GM23248 (cell line): ENCODE measurements at places on chromosomes 13 and 19.

DNA sequence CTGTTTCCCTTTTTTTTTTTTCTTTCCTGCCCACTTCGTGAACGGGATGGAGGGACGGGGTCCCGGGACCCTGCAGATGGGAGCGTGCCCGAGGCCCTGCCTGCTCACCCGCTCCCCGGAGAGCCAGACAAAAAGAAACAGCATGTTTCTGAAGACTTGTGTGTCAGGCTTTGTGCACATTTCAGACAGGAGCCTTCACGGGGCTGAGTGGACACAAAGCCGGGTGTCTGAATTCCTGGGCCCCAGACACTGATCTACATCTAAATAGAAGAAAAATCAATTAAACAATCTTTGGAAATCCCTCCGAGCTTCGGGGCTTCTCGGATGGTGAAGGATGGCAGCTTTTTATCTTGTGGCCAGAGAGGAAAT, 4.2 kb downstream of the PGPEP1 start:
- no peak for DNase-seq

- DNase-seq: peak; percentile 65
Observed at GRCh38 chr13:27599845-27600553, 20.3 kb downstream of the LNX2 start.

- DNase-seq: no peak
Observed at GRCh38 chr19:3027981-3028304, 1.1 kb downstream of the TLE2 start.

GRCh38 chr13:53001444-53002225, 27.0 kb upstream of the OLFM4 start:
- DNase-seq: no peak

DNA sequence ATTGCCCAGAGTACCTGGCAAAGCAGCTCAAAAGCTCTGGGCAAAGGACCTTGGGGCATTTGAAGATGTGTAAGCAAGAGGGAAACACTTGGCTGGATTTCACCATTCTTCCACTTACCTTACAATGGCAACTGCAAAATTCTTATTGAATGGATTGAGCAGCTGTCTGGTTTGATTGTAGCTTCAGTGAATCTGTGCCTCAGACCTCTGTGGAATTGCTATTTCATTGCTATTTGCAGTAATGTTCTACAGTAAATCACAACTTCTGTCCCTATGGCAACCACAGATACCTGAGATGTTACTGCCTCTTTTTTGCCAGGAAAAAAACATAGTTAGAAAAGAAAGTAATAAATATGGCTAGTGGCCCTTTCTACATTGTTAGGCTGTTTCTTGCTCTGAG, 519.5 kb downstream of the SUCLA2 start:
- DNase-seq: no peak

GRCh38 chr13:64847767-64848166, 2382.4 kb downstream of the PCDH9 start:
- no peak for DNase-seq

DNA sequence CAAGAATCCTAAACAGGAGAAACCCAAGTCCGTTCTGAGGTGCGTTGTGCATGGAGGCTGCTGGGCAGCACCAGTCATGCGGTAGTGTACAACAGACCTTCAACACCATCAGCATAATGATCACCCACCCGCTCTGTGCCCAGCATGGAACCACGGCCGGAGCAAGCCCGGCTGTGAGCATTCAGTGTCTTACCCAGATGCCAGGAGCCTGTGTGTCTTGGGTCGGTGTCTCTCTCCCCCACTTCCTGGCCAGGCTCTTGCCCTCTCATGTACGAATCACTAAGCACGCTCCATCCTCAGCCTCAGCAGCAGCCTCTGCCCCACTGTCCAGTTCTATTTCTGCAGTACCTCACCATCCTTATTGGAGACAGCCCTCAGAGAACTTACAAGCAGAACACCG, 231.6 kb upstream of the IRS2 start:
- peak; percentile 58 for DNase-seq

DNA sequence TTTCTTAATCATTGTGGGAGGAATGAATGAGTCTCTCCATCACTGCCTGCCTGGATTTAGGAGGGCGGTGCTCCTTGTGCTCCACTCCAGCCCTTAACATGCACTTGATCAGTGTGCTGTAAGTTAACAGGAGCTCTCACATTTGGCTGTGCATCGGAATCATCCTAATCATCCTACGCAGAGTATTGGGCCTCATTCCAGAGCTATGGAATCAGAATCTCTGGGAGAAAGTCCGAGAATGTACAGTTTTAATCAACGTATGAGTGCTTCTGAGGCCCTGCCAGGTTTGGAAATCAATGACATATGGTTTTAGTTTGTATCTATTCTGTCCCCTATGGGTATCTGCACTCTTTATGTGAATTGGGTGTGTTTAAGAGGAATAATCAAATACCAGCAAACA, 34.9 kb upstream of the DCLK1 start:
- DNase-seq: no peak

DNA sequence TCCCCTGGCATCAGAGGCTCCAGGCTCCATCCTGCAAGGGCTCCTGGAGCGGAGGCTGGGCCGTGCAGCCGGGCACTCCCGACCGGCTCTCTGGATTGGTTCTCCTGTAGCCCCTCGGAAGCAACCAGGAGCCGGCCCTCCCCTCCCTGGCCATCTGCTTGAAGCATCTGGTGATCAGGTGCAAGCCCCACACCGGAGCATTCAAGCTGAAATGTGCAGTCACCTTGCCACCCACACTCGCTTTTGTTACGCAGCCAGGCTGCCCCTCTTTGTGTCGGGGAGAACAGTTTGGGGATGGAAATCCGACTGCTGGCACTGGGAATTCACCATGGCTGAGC, 258.8 kb downstream of the ZNF536 start:
- DNase-seq: no peak

GRCh38 chr13:55038230-55038629, 2009.6 kb downstream of the OLFM4 start:
- no peak for DNase-seq

DNA sequence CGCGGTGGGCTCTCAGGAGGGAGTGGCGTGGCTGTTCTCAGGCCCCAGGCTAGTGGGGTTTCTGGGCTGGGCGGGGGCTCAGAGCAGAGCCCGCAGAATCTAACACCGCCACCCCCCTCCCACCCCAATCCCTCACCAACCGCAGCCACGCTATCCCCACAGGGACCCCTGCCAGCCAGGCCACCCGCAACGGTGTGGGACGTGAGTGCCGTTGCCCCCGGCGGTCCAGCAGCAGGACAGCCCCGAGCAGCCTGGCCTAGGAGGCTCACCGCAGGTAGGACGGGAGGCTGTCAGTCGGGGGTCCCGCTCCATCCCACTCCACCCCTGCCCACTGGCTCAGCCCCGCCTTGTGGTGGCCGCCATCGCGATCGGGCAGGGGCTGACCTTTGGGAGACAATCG, at the start of gene NTN5:
Gene NTN5 (minus strand): TSS at position 24 of the 400 bp plus-strand sequence. CDS start 2,031 bp downstream, outside the sequence.
- no peak for DNase-seq

- no peak for DNase-seq
Observed at GRCh38 chr19:19823916-19824315, 2.4 kb upstream of the ZNF506 start.

- no peak for DNase-seq
Observed at GRCh38 chr13:73464758-73465616, 406.2 kb downstream of the KLF5 start.

DNA sequence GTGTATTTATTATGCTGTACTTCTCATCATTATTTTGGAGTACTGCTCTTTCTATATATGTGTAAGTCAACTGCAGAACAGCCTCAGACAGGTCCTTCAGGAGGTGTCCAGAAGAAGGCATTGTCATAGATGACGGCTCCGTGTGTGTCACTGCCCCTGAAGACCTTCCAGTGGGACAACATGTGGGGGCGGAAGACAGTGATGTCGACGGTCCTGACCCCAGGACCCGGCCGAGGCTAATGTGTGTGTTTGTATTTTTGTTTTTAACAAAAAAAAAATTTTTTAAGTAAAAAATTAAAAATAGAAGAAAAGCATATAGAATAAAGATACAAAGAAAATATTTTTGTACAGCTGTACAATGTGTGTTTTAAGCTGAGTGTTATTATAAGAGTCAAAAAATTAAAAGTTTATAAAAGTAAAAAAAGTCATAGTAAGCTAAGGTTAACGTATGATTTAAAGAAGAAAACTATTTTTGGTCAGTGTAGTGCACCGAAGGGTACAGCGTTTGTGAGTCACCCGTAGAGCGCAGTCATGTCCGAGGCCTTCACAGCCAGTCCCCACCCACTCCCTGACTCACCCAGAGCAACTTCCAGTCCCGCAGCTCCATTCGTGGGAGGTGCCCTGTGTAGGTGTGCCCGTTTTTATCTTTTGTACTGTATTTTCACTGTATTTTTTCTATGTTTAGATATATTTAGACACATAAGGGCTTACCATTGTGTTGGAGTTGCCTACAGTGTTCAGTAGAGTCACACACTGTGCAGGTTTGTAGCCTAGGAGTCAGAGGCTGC, 42.2 kb upstream of the SPACA7 start:
- peak; percentile 13 for DNase-seq

DNA sequence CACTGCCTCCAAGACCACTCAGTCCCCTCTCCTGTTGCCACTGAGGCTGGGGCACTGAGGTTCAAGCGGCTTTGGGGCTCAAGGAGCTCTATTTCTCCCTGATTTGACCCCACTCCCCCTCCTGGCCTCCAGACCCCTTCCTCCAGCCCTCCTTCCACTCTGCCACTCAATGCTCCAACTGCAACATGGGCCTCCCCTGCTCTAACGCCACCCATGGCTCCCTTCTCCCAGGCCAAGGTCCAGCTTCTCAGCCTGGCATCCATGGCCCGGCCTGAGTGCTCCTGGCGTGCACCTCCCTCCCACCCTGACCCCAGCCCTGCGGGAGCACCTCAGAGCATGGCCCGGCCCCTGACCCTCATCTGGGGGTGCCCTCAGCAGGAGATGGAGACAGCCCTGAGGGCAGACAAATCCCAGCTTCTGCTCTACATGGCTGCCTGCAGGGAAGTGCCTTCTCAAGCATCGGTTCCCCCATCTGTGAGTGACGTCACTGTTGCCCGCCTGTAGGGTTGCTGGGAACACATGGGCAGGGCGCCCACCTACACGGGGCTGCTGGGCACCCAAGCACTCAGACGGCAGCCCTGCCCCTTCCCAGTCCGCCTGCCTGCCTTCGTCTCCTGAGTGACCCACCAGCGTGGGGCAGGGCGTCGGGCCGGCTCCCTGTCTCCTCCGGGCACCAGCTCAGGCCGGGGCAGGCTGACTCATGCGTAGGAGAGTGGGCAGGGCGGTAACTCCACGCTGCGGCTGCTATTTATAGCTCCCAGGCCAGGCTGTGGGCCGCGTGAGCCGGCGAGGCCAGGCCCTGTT, 1.6 kb upstream of the DIRAS1 start:
- peak; percentile 96 for DNase-seq

GRCh38 chr13:114110091-114110829, 22.2 kb downstream of the RASA3 start:
- peak; percentile 42 for DNase-seq

- no peak for DNase-seq
Observed at GRCh38 chr13:58566176-58566575, 934.6 kb downstream of the PCDH17 start.

DNA sequence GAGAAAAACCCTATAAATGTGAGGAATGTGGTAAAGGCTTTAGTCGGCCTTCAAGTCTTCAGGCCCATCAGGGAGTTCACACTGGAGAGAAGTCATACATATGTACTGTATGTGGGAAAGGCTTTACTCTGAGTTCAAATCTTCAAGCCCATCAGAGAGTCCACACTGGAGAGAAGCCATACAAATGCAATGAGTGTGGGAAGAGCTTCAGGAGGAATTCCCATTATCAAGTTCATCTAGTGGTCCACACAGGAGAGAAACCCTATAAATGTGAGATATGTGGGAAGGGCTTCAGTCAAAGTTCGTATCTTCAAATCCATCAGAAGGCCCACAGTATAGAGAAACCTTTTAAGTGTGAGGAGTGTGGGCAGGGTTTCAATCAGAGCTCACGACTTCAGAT, 11.7 kb downstream of the ZNF226 start:
- DNase-seq: no peak

DNA sequence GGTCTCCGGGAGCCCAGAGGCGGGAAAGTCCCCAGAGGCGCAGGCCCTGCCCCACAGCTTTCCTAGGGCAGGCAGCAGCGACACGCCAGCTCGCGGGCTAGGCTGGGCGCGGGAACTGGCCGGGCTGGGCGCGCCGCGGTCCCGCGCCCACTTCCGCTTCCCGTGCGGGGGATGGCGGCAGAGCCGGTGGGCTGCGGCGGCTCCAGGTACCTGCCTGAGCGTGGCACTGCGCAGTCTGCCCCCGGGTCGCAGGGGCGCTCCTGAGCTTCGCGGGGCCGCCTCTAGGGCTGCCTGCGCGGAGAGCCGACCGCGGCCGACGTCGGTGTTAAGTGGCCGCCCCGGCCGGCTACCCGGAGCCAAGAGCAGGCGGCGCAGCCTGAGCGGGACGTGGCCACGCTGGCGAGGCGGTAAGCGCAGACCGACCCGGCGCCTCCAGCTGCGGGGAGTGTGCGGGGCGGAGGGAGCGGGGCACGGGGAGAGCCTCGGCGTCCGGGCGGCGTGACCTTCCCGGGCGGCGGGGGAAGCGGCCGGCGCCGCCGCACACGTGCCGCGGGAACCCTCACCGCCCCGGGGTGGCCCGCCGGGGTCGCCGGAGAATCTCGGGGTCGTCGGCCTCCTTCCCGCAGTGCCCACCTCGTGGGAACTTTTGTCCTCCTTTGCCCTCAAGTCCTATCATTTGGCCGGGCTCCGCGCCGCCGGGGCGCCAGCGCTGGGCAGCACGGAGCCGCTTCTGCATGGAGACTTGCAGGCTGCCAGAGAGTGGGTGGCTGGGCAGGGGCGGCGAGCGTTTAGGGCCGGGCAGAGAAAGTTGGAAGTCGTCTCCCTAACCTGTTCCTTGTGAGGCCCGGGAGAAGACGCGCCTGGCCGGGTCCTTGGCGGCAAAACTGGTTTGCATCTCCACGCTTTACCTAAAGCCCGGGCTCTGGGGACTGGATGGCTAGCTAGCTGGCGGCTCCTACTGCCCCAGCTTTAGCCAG, 31.4 kb upstream of the MPHOSPH8 start:
- peak; percentile 74 for DNase-seq

DNA sequence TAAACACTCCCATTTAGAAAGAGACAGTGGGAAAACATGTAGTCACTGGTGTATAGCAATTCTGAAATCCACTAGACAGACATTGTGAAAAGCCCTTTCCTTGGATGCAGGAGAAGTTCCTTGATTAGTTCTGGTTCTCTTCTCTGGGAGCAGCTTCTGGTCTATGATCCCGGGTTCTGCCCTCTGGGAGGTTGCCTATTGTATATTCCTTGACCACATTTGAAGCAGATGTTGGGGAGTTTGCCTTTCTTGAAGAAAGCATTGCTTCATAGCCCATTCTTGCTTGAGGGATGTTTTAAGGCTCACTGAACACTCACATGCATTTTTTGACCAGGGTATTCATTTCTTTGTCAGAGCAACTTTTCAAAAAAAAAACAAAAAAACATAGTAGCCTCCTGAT, 211.9 kb downstream of the NDFIP2 start:
- peak; percentile 22 for DNase-seq

GRCh38 chr19:13718733-13719132, 45.6 kb upstream of the MRI1 start:
- peak; percentile 87 for DNase-seq

DNA sequence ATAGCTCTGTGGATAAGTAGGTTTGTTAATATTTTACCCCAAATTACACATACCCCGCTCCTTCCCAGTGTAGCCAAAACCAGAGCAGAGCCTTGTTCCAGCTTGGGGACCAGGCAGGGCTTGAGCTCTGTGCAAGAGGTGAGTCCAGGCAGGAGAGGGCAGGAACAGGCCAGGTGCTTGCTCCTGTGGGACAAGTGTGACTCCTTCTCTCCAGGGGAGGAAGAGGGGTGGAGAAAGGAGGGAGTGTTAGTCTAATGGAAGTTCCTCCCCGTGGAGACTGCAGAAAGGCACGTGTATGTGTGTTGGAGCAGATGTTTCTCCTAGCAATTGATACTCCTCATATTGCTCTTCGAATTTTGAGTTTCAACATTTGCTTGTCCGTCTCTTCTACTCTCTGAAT, 201.0 kb downstream of the FGF9 start:
- DNase-seq: no peak

GRCh38 chr13:95235199-95235756, 66.0 kb downstream of the ABCC4 start:
- no peak for DNase-seq
